ENCODE measurements at places on chromosomes 4 and X. TPM values are rescaled to one million over a fixed set of nuclear protein-coding genes. Genes with fewer than 3 reads are reported as not detected.

The SUPT20HL2 gene
- total RNA-seq = not detected

The TMEM35A gene
- total RNA-seq = 1.1 TPM

The BEX1 gene
- total RNA-seq = 5.4 TPM

The MAD2L1 gene
- total RNA-seq = 1.9 TPM

The ADD1 gene
- 313 TPM for total RNA-seq

The CXCL13 gene
- 6.5 TPM for total RNA-seq

The SYN1 gene
- 0.85 TPM for total RNA-seq

The MAGEB2 gene
- total RNA-seq = 0.16 TPM

The F8 gene
- total RNA-seq = 41.3 TPM

The STK32B gene
- total RNA-seq = 18.2 TPM

The SORCS2 gene
- 9.1 TPM for total RNA-seq

The PNMA5 gene
- not detected for total RNA-seq

The ASB12 gene
- total RNA-seq = not detected

The HEPH gene
- 14.4 TPM for total RNA-seq

The SLC34A2 gene
- total RNA-seq = 694 TPM

The FDCSP gene
- total RNA-seq = 0.50 TPM
